ENCODE measurements at places on chromosomes 1 and 21.

DNA sequence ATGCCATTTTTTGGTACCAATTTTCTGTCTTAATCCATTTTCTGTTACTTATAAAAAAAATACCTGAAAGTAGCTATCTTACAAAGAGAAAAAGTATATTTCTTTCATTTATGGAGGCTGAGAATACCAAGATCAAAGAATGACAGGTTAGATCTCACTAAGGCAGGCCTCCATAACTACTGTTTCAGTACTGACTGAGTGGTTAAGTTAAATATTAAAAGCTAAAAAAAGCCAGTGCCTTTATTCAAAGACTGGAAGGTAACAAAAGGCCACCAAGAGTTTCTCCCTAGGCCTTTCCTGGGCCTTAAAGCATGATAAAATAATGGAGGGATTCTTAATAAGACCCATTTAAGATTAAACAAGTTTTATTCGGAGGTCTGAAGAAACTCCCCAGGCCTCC, 687.7 kb upstream of the ADGRL4 start:
- no peak for DNase-seq

- no peak for DNase-seq
Measured at GRCh38 chr1:59704716-59705115, 110.0 kb upstream of the HOOK1 start.

GRCh38 chr21:16020878-16021277, 291.1 kb downstream of the USP25 start:
- DNase-seq: no peak

- no peak for DNase-seq
Measured at GRCh38 chr1:183365676-183366075, 52.5 kb downstream of the NMNAT2 start.

GRCh38 chr1:47660622-47661021, 222.8 kb downstream of the FOXD2 start:
- DNase-seq: no peak

GRCh38 chr1:39575191-39576015, 1.2 kb downstream of the PABPC4 start:
- peak; percentile 63 for DNase-seq

Measured in T-helper 2 cell treated with Interferon-gamma antibody and Interleukin-4, amounts not matched to agents 5 μg/mL and 100 μg/mL, for 36 hours (primary cell).